ENCODE measurements at places on chromosomes 1 and 21.

- DNase-seq, result peak; percentile 60
Observed at GRCh38 chr1:188170411-188170810, 1341.7 kb downstream of the PLA2G4A start.

GRCh38 chr1:217948741-217949140 is 317.6 kb downstream of the SPATA17 start:
- DNase-seq, result no peak

DNA sequence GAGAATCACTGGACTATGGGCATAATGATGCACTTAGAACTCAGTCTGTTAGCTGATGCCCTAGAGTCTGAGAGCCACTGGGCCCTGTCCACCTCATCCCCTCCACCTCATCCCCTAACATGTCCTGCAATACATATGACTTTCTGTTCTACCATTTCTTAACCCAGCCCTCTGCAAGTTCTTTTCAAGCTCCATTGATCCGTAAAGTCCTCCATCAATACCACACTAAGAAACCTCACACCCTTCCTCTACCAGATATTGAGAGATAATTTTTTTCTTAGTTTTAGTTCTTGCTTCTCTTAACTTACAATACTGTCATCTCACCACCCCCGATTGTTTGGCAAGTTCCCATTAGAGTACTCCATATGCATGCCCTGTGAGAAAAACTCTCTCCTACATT is 22.1 kb downstream of the FCRL4 start:
- no peak for DNase-seq

GRCh38 chr1:215119719-215120365 is 37.3 kb downstream of the KCNK2 start:
- DNase-seq, result no peak

GRCh38 chr21:41112740-41113692 is 54.9 kb upstream of the BACE2 start:
- no peak for DNase-seq

DNA sequence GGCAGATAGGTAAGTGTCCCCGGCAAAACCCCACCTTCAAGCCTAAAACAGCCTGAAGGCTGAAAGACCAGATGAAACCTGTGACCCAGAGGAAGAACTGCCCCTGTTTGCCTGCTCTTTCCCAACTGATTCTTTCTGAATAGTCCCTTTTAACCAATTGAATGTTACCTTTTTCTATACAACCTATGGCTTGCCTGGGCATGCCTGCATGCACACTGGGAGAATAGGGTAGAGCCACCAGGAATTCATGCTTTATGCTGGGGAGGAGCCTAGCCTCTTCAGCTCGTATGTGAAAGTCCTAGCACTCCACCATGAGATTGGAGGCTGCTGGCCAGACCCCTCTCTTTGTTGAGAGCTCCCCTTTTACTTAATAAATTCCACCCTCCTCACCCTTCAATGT is 340.0 kb downstream of the PTBP2 start:
- DNase-seq, result no peak

DNA sequence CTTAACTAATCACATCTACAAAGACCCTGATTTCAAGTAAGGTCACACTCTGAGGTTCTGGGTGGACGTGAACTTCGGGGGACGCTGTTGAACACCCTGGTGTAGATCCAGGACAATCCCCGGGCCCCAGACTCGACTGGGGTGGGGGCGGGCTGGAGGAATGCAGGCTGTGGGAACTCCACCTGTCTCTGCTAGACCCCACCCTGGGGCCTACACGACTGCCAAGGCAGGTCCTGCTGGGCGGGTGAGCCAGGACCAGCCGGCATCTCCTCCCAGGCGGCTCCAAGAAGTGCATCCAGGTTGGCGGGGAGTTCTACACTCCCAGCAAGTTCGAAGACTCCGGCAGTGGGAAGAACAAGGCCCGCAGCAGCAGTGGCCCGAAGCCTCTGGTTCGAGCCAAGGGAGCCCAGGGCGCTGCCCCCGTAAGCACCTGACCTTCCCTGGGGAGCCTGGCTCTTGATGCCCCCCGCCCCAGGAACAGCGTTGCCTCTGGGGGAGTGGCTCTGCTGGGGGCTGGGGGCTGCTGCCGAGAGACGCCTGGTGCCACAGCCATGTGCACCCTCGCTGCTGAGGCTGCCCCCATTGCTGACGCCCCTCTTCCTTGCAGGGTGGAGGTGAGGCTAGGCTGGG is 3.8 kb downstream of the AIRE start:
- no peak for DNase-seq

DNA sequence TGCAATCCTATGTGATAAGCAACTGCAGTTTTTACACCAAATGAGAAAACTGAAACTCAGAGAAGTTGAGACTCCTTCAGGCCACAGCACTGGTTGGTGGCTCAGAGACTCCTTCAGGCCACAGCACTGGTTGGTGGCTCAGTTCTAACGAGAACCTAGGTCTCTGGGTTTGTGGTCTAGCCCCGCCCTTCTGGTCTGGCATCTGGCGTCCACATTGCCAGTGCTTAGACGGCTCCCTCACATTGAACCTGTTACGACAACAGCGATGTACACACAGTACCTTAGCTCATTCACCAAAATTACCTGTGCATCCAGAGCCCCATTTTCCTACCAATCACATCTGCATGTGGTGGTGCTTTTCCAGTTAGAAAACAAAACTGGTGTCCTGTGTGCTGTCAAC is 66.1 kb downstream of the NID1 start:
- no peak for DNase-seq
